ENCODE measurements at places on chromosomes 5 and 9.

DNA sequence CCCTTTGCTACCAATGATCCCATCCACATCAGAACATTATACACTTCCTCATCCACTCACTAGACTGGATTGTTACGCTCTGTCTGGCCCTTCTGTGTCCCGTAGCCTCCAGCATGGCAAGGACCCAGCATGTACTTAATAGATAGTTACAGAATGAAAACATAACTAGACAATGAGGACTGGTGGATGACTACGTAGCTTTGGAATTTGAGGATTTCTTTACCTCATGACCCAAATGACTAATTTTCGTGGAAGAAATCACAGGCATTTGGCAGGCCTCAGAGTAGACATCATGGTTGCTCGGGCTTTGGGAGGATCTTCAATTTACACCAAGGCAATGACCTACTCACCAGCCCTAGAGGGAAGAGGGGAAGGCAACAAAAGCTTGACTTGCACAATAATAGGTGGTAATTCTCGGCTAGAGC is 299.8 kb downstream of the TLE1 start:
- no peak for DNase-seq

DNA sequence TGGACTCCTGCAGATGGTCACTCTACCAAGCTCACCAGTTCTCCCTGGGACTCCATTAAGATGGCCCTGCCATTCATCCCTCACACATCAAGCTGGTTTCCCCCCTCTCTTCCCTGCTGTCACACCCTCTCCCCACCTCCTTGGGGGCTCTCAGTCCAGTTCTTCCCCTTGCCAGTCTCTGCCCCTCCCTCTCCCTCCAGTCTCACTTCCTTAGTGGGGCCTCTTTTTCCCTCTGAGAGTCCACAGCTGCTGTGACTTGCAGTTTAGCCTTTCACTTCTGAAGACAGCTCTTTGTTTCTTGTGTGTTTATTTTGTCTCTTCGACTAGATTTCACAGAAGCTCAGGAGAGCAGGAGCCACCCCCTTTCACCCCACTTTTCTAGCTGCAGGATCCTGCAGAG is 10.5 kb downstream of the DOCK2 start:
- DNase-seq, result no peak

DNA sequence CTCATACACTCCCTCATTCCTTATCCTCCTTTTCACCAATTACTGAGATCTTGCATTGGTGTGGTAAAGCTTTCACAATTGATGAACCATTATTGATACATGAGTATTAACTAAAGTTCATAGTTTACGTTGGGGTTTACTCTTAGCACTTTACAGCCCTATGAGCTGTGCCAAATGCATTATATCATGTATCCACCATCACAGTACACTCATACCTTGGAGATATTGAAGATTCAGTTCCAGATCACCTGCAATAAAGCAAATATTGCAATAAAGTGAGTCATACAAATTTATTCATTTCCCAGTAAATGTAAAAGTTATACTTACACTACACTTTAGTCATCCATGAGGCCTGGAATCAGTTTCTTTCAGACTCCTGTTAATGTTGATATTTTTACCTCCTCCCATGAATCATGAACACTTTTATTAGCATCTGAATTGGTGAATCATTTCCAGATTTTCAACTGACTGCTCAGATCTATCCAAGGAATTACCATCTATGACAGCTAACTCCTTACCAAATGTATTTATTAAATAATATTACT is 546.6 kb upstream of the PTPRD start:
- DNase-seq, result no peak

DNA sequence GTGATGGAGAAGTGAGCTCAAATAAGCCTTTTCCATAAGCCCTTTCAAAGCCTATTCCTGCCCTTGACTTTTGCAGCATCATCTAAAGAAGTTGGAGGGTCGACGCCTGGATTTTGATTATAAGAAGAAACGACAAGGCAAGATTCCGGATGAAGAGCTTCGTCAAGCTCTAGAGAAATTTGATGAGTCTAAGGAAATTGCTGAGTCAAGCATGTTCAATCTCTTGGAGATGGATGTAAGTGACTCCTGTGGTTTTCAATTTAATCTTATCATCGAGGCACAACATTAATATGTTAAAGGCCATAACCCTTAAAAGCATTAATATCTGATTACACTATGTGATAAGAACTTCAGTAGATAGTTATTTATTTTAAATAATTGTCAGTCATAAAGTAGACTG is 210.4 kb downstream of the SH3GL2 start:
- DNase-seq, result no peak

DNA sequence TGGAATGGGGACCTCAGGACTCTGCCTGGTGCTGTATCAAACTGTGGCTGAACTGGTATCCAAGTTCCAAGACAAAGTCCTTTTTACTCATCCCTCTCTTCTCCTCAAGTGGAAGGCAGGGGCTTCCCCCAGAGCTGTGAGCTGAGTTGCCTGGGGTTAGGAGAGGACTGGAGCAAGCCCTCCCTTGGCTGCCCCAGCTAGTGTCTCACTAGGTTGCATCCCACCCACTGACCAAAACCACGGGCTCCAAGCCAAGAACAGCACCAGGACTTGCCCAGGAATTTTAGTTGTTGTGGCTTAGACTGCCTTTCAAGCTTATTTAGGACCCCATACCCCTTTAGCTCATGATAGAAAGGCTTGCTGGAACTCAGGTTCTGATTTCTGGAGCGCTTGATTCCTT is 158.7 kb upstream of the TNC start:
- no peak for DNase-seq

- no peak for DNase-seq
Observed at GRCh38 chr5:139958432-139959148, 84.5 kb downstream of the NRG2 start.

- no peak for DNase-seq
Observed at GRCh38 chr9:10071579-10071978, 541.2 kb downstream of the PTPRD start.

- no peak for DNase-seq
Observed at GRCh38 chr9:23820451-23821374, 5.3 kb downstream of the ELAVL2 start.

GRCh38 chr5:143886651-143887638 is 75.0 kb downstream of the HMHB1 start:
- no peak for DNase-seq

DNA sequence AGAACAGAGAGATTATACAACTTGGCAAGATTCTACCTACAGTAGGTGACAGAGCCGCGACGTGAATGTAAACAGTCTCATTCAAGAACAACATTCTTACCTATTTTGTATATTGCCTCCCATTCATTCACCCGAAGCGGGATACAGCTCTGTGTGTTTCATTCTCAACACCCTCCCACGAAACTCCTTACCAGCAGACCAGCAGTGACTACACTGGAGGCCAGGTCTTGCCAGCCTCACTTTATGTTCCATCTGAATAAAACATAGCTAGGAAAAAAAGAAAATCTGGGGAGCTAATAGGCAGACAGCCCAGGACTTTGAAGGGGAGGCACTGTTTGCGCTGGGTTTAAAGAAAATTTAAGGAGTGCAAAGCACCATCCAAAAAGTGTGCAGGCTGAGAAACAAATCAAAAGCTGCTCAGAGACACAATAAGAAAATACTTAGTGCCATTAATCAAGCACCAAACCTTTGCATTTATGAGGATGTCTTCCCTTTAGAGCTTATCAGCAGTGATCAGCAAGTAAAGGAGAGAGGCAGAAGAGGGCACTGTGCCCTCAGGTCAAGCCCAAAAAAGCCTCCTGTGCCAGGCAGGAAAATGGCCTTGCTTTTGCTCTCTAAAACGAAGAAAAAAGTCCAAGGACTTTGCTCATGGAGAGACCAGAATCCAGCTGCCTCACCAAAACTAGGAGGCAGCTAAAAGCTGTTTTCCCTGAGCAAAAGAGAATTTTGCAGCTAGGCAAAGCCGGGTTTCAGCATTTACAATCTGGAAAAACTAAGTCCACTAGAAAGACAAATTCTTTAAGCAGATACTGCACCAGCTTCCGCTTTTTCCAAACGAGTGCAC is 295.1 kb downstream of the BNC2 start:
- no peak for DNase-seq

All from CD4-positive, alpha-beta T cell treated with Interleukin-17A for 4 hours (primary cell).